Lung (tissue), 17 donors: ENCODE measurements at places on chromosomes 4 and X. TPM values are rescaled to one million over a fixed set of nuclear protein-coding genes. Genes with fewer than 3 reads are reported as not detected.

DNA sequence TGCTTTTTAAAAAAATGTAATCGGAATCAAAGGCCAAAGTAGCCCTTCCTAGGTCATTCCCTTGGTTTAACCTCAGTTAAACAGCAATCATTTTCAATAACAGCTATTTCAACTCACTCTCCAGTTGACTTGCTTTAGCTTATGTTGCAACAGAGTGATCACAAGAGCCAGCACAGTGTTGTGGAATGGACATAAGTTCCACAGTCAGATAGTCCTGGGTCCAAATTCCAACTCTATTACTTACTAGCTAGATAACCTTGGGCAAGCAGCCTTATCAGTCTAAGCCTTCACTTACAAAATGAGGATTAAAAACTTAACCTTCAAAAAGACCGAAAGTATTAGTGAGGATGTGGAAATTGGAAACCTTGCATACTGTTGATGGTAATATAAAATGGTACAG is 9.2 kb upstream of the GPC3 start:
- no peaks in the 10 kb centered on the region for H3K36me3 ChIP-seq
- no peak overlapping the region for H3K27ac ChIP-seq
- DNase-seq = peak; percentile 72
- peaks cover 17% of the 10 kb centered on the region for H3K27me3 ChIP-seq

DNA sequence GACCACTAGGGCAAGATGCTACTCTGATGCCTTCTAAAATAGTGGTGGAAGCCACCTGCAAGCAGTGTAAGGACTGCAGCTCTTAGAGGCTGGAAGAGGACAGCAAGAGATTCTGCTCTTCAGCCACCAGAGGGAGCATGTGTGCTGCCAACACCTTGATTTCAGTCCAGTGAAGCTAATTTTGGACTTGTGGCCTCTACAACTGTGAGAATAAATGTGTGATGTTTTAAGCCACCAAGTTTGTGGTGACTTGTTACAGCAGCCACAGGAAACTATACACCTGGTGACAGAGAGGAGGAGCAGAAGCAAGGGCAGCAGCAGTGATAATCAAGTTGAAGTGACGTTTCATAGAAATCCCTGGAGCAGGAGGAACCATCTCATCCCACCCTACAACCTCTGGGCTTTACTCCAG is 55.9 kb downstream of the FGFBP1 start:
- peak; percentile 79 for DNase-seq
- H3K27me3 ChIP-seq = no peaks in the 10 kb centered on the region
- no peaks in the 10 kb centered on the region for H3K4me1 ChIP-seq
- H3K4me3 ChIP-seq = no peak overlapping the region
- no peak overlapping the region for H3K27ac ChIP-seq

GRCh38 chrX:24619647-24620046 is 27.5 kb downstream of the PCYT1B start:
- H3K36me3 ChIP-seq = no peaks in the 10 kb centered on the region
- no peak overlapping the region for H3K27ac ChIP-seq
- H3K4me1 ChIP-seq = no peaks in the 10 kb centered on the region
- peak; percentile 88 for DNase-seq
- H3K4me3 ChIP-seq = no peak overlapping the region

- no peak overlapping the region for H3K4me3 ChIP-seq
- peak; percentile 66 for DNase-seq
- peaks cover 3% of the 10 kb centered on the region for H3K4me1 ChIP-seq
- H3K27me3 ChIP-seq = peaks cover 6% of the 10 kb centered on the region
- H3K36me3 ChIP-seq = no peaks in the 10 kb centered on the region
Observed at GRCh38 chrX:39721566-39722279, 376.0 kb downstream of the BCOR start.

DNA sequence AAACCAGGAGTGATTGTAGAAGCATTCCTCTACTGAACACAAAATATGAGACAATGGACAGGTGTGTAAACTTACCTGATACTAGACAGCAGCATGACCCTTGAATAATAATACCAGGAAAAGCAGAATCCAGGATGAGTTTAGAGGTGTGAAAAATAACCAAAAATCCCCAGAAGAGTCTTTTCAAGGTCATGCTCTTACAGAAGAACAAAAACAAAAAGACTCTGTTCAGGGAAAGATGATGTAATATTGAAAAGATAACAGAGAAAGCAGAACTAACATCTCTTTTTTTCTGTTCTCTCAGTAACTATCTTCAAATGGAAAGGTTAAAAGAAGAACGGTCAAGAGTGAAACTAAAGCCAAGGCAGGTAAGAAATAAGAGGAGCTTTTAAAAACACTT is 14.0 kb upstream of the ARHGAP10 start:
- H3K27ac ChIP-seq = no peak overlapping the region
- no peak overlapping the region for H3K4me3 ChIP-seq
- no peak for DNase-seq
- H3K4me1 ChIP-seq = no peaks in the 10 kb centered on the region

DNA sequence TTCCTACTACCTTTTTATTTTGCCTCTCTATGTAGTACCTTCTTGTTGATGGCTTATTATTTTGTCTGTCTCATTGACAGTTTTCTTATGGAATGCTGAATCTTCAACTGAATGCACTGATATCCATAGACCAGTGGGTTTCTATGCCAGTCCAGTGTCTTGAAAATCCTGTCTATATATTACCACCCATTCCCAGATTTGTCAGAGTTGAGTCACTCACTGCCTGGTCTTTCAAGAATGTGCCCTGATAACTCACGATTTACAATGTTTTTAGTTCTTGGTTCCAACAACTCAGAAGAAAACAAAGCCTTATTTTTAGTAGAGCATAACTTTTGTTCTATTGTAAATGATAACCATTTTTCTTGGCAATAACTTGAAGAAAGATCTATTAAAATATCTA is 606.0 kb upstream of the PITX2 start:
- no peaks in the 10 kb centered on the region for H3K27me3 ChIP-seq
- DNase-seq = no peak

GRCh38 chrX:153608376-153608775 is 9.4 kb upstream of the CCNQ start:
- no peaks in the 10 kb centered on the region for H3K4me1 ChIP-seq
- no peak overlapping the region for H3K4me3 ChIP-seq
- DNase-seq = no peak
- H3K27ac ChIP-seq = no peak overlapping the region
- H3K36me3 ChIP-seq = no peaks in the 10 kb centered on the region
- no peaks in the 10 kb centered on the region for H3K27me3 ChIP-seq

GRCh38 chrX:46321676-46322075 is 223.5 kb downstream of the ZNF674 start:
- no peak overlapping the region for H3K27ac ChIP-seq
- no peaks in the 10 kb centered on the region for H3K4me1 ChIP-seq
- H3K27me3 ChIP-seq = peaks cover 4% of the 10 kb centered on the region
- H3K36me3 ChIP-seq = no peaks in the 10 kb centered on the region

Gene IDUA
- total RNA-seq = 7.5 TPM

Gene PLCXD1
- 22.2 TPM for total RNA-seq

Gene SERPINA7
- not detected for total RNA-seq

Gene CSN1S1
- not detected for total RNA-seq

Gene UGT2B15
- total RNA-seq = 0.15 TPM

Gene CPLX1
- 3.9 TPM for total RNA-seq
